Stimulated activated CD8-positive, alpha-beta memory T cell treated with anti-CD3 and anti-CD28 coated beads, Interleukin-7, amount 100 ng/mL, for 1 hour (primary cell): ENCODE measurements at places on chromosomes 4 and X.

GRCh38 chr4:87019898-87020297 is 85.1 kb downstream of the AFF1 start:
- no peak for DNase-seq

DNA sequence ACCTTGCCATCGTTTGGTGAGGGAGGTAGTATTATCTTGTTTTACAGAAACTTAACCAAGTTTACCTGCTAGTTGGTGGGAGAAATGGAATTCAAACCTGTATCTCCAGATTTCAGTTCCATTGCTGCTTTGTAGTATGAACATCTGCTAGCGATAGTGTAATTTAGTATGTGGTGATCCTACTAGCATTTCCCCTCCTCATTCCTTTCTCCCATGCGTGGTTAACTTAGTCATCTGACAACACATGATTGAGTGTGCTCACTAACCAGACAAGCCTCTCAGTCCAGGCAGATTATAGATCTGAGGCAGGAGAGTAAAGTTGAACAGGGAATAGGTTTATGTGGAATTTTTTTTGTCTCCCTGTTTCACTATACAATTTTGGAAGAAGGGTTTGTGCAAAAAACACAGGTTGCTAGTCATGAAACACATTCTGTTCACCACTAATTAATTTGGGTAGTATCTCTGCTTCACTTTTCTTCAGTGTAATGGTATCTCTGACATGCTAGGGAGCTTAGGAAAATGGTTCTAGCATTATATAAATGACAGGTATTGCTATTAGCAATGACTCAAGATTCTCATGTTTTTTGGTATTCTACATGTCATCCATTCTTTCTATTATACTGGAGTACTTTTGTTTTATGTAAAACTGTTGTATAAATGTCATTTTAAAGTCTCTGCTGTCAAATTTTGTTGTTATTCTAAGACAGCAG is 21.7 kb downstream of the RBPJ start:
- no peak for DNase-seq

GRCh38 chr4:60923075-60923474 is 277.1 kb upstream of the ADGRL3 start:
- no peak for DNase-seq

DNA sequence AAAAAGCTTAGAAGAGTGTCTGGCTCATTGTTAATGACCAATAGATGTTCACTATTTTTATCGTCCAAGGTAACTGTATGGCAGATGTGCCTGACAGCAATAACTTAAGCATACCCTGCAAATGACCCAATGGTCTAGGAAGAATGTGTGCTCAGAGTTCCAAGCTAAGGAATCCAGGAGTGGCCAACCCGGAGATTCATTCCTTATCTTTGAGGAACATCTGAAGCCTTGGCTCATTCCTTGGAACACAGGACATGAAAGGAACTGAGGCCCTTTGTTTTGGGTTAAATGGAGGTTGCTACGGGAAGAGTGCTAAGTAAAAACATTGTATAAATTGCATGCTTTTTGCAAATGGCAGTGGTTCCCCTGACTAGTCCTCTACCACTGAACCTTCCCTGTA is 38.9 kb upstream of the EFNB1 start:
- DNase-seq, result no peak

DNA sequence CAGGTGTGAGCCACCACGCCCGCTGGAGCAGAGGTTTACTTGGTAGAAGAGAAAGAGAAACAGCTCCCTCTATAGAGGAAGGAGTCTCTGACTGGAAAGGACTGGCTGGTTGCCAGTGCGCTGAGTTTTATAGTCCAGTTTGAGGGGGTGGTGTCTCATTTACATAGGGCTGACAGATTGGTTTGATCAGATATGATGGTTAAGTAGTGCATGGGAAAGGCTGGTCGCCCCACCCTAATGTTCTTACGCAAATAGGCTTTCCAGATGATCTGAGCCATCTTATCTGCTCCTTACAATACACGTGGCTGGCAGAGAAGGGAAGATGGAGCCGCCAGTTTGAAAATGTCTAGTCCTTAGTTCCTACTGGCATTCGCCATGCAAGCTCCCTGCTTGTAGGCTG is 439.5 kb downstream of the NAF1 start:
- DNase-seq, result no peak

GRCh38 chr4:85688055-85688740 is 213.2 kb downstream of the ARHGAP24 start:
- no peak for DNase-seq

- DNase-seq, result no peak
Measured at GRCh38 chrX:24333371-24333770, 19.5 kb upstream of the SUPT20HL2 start.

GRCh38 chrX:135651647-135652295 is 61.7 kb upstream of the CT45A1 start:
- DNase-seq, result no peak

- no peak for DNase-seq
Measured at GRCh38 chr4:119209077-119209476, 3.4 kb upstream of the USP53 start.

DNA sequence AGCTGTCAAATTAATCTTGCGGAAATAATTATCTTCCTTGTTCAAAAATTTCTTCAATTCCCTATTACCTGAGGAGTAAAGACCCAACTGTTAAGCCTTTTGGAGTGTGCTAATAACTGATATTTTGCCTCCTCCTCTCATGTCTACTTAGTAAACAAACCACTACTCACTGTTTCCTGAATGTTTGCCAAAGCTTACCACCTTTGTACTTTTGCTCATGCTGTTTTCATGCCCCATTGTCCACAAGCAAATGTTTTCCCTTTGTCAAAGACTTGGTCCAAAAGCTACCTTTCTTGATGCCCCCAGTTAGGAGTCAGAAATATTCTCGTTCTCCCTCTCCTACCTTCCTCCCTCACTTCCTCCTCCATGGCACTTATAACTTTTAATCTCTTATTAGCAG is 226.1 kb downstream of the ENOX2 start:
- no peak for DNase-seq

- DNase-seq, result no peak
Measured at GRCh38 chr4:857461-857860, 31.5 kb upstream of the CPLX1 start.

DNA sequence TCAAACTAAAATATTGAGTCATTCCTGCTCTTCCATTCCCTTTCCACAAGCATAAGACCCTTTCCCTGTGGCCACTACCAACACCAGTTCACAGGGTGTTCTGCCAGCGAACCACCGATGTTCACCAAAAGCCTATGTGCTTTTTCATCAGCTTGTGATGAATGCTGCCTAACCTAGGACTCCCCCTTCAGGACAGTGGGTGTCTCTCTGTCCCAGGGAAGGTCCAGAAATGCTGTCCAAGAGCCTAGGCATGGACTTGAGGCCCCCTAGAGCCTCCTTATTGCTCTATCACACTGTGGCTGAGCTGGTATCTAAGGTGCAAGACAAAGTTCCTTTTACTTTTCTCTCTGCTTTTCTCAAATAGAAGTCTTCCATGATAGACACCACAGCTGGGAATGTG is 1015.6 kb downstream of the PCDH19 start:
- DNase-seq, result no peak

- DNase-seq, result no peak
Measured at GRCh38 chrX:129347291-129347690, 176.0 kb downstream of the SMARCA1 start.
